ENCODE measurements at places on chromosomes 1 and 21. TPM values are rescaled to one million over a fixed set of nuclear protein-coding genes. Genes with fewer than 3 reads are reported as not detected.

The HAO2 gene
- polyA plus RNA-seq = 80.5 TPM

The LORICRIN gene
- not detected for polyA plus RNA-seq

The C1orf185 gene
- polyA plus RNA-seq = not detected

DNA sequence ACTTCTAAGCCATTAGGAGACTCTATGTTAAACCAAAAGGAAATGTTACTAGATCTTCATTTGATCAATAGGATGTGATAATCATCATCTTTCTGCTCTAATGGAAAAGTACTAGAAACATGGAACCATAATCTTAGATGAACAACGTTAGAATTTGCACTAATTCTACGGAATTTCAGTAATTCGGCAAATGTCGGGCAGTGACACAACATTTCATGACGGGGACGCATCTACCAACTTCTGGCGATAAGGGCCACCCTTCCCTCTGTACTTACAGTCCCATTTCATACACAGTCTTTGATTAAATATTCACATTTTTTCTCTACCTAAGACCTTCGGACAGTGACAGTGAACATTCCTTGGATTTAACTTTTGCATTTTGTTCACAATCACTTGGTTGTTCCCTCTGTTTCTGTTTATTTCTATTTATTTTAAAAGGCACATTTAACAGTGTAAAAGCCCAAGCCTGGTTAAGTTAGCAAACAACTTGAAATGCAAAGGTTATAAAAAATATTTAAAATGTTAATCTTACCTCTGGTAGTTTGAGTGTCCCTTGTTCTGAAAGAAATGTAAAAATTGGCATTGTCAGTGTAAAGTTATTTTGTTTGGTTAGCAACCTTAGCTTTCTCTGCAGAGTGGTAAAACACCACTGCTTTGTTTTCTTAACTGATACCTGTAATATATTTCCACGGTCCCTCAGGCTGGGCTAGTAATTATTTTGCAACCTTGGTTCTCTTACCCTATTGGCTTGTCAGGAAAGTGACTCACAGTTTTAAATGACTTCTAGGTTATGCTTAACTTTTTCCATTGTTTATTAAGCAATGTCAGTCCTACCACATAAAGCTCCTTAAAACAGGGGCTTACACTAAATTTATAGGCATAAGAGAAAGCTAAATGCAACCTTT is 276.9 kb downstream of the VAV3 start:
- no peak for DNase-seq

DNA sequence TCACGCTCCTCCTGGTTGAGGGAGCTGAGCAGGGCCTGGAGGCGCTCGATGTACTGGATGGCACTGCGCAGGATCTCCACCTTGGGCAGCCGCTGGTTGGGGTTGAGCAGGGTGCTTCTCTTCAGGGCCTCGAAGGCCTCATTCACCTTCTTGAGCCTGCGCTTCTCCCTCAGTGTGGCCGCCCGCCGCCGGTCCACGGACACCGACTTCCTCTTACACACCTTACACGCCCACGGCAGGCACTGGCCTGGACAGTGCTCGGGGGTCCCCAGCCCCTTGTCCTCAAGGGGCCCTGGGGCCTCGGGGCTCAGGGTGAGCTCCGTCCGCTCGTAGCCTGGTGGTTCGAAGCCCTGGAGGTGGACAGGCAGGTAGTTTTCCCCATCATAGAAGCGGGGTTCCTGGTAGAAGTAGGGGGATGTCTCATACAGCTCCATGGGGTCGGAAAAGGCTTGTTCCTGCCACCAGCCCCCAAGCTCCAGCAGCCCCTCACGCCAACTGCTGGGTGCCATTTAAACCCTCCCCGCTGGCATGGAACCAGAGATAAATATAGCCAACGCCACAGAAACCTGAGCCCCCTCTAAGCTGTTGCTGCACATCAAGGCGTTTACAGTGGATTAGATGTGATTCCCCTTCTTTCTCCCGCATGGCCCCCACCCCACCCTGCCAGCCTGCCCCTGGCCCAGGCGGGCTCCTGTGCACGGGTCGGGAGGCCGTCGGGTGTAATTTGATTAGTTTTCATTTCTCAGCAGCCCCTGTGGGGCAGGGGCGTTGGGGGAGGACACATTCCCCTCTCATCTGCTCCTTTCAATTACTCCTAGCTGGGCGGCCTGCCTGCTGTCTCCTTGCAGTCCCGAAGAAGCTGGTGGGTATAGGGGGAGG is at the start of gene MYOG:
MYOG (minus strand) TSS at position 485 of the 879 bp plus-strand sequence; CDS start at position 434, 51 bp downstream.
- DNase-seq = no peak

DNA sequence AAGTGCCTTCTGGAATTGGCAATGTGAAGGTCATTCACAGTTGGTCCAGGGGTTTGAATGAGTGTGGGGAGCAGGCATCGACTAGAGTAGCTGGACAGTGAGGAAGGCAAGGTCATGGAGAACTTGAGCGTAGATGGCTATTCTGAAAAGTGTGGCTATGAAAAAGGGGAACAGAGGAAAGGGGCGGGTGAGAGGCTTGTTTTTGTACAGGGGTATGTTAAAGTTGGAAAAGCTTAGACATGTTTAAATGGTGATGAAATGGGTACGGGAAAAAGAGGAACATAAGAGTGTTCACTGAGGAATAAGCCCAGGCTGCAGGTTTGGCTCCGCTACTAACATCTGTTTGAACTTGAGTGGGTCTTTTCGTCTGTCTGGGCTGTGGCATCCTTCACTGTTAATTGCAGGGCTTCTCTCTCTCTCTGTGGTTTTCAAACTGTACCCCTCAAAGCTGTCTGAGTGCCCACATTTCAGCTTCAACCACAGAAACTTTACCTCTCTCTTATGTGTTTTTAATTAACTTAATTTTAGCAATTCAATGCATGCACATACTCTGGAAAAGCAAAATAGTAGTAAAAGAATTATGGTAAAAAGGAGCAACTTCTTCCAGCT is 70.8 kb upstream of the COA6 start:
- no peak for DNase-seq

DNA sequence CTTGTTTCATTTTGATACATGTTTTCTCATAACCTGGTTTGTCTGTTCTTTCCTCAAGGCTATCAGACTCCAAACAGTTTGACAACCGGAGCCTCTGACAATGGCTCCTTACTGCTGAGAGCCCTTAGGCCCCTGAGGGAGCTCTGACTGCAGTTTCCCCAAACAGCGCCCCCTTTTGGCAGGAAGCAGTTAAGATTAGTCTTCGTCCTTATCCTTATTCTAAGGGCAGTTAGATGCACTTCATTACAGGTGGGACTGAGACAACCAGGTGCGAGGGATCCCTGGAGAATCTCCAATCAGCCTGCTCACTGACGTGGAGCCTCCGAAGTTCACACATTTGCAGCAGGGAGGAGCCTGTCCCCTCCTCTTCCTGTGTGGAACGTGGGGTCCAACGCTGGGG is 393.1 kb downstream of the BRINP3 start:
- DNase-seq = no peak

- DNase-seq = peak; percentile 89
Observed at GRCh38 chr1:23777979-23778814, at the start of gene PITHD1. TSS of gene PITHD1 (plus strand) at chr1:23778418. CDS start at chr1:23778516, 98 bp downstream.

DNA sequence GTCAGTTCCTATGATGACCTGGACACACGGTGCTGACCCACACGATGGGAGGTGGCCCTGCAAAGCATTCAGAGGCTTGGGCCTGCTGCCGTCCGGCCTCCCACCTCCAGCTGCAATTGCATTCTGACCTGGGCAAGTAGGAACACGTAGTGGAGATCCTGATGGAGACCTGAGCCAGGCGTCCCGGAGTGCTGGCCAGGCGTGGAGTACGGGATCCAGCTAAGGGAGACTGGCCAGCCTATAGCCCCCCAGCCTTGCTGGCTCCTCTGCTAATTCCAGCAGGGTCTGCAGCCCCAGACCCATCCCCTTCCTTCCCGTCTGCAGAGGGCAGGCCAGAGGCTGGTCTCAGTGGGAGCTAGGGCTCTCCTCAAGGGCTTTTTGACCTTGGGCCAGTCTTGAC is 11.2 kb downstream of the CD46 start:
- DNase-seq = no peak

DNA sequence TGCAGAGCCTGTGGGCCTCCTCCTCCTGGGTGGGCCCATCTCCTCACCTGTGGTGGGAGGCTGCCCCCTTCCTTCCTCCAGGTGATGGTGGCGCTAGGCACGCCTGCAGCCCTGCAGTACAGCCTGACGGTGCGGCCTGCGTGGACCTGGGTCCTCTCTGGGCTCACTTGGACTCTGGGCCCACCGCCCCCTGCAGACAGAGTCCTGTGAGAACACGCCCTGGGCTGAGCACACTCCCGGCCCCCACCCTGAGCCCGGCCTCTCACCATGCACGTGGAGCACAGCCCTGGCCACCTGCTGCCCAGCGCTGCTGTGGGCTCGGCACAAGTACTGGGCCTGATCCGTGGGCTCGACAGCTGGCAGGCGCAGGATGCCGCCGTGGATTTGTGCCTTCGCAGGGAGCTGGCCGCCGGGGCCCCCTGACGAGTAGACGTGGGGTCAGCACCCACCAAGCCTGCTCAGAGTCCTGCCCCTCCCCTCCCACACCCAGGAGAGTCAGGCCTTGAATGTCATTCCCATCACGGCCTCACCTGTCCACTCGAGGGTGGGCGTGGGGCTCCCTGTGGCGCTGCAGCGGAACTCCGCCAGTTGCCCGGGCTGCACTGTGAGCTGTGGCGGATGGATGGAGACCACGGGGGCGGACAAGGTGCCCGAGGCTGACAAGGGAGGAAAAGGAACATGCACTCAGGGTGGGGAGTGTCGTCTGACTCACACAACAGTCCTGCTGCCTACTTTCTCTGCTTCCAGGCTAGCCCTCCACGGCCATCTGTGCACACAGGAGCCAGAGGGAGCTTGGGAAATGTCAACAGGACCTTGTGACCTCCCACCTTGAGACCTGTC is 43.4 kb downstream of the LDLRAD2 start:
- DNase-seq = no peak

DNA sequence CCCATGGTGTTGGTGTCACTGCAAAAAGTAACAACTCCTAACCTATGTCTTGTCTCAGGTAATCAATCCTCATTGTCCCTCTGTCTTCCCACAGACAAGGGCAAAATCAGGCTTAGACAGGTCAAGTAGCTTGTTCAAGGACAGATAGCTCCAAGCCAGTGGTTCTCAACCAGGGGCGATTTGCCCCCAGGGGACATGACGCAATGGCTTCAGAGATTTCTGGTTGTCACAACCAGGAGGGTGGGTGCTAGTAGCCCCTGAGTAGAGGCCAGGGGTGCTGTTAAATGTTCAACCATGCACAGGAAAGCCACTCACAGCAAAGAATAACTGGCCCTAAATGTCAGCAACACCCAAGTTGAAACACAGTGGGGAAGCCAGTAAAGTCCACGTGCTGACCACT is 178.9 kb downstream of the RUNX1 start:
- DNase-seq = no peak

DNA sequence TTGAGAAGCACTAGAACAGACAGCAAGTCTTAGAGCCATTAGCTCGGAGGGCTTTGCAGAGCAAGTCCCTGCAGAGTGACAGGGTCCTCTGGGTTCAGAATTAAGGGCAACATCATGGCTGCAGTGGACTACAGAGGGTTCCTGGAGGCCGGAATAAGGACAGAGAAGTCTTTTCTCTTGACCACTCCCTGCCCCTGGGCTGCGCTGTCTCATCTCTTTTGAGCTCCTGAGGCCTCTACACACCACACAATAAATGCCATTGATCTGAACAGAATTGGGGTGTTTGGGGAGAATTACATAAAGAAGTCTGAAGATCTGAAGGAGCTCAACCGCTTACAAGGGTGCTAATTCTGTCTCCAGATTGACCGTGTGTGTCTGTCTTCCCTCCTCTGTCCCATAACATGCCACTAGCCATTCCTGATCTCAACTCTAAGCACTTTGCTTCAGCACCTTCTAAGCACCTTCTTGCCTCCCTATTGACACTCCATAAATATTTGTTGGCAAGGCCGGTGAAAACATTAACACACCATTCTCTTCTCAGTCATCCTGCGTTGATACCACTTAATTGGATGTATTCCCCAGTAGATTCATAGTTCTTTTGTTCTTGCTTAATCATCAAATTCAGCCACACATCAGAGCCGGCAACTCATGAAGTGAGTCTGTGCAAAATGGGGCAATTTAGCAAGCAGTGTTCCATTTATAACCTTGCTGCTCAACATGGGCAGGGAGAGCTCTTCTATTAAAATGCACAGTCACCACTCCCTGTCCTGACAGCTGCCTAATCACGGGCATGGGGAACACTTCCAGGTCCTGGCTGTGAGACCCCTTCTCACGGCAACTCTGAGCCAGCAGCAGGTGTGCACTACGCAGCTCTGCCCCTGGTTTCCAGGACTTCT is 49.7 kb downstream of the NMNAT2 start:
- no peak for DNase-seq

DNA sequence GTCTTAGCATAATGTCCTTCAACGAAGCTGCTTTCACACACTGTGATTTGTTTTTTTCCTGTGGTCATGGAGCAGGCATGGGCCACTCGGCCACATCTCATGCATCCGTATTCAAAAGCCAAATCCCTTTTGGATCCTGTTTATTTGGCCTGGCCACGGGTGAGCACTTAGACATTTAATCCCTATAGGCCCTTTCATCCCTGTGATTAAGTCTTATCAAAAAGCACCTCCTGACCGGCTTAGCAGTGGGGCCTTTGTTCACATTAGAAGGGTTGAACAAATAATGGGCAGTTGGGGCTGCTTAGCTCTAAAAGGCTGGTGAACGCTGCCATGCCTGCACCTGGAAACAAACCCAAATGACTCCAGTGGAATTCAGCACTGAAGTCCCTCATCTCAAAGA is 2.0 kb downstream of the KCNE2 start:
- DNase-seq = no peak

- peak; percentile 31 for DNase-seq
Observed at GRCh38 chr1:40532844-40533424, 1.5 kb downstream of the ZNF684 start.

GRCh38 chr1:44029260-44029910 is 1.9 kb downstream of the SLC6A9 start:
- DNase-seq = no peak

GRCh38 chr1:221718381-221719277 is 23.3 kb downstream of the DUSP10 start:
- DNase-seq = peak; percentile 62
